Activated T-cell treated with anti-CD3 and anti-CD28 coated beads, Interleukin-2, amount 50 U/mL, for 4 hours (primary cell): ENCODE measurements at places on chromosomes 5 and 9.

DNA sequence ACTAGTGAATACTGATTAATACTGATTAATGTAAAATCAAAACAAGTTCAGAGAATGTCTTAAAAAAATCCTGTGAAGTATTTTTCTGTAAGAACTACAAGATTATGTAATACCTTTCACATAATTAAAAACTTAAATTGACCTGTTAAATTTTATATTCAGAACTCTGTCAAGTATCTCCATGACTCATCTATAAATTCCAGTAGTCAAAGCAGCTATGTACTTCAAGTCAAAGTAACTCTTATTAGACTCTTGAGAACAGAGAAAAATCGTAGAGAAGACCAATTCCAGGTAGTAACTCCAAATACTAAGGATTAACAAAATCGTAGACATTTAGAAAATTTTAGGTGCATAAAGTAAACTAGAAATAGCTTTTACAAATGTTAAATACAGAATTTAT, 77.1 kb downstream of the HOMER1 start:
- no peak for DNase-seq

GRCh38 chr9:72362680-72363139, 2.3 kb downstream of the ZFAND5 start:
- DNase-seq: peak; percentile 35

DNA sequence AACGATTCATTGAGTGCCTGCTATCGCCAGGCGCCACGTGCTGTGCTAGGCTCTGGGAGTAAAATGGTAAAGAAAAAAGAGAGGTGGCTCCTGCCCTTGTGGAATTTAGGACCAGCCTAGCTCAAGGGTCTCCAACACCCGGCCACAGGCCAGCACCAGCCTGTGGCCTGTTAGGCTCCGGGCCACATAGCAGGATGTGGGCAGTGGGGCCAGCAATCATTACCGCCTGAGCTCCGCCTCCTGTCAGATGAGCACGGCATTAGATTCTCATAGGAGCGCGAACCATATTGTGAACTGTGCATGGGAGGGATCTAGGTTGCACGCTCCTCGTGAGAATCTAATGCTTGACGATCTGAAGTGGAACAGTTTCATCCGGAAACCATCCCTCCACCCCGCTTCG, 1.5 kb downstream of the RMRP start:
- no peak for DNase-seq

GRCh38 chr9:112861638-112862555, 28.8 kb downstream of the SLC46A2 start:
- DNase-seq: no peak

- DNase-seq: no peak
Measured at GRCh38 chr5:176350416-176350815, 11.1 kb downstream of the KIAA1191 start.

DNA sequence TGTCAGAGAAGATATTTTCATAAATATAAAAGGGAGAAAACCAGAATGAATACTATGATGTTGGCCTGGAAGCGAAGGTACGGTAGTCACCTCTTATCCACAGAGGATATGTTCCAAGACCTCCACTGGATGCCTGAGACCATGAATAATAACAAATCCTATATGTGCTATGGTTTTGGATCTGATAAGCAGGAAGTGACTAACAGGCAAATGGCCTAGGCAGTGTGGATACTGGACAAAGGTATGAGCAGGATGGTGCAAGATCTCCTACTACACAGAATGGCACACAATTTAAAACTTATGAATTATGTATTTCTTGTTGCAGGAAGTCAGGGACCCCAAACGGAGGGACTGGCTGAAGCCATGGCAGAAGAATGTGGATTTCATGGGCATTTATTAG, 48.2 kb downstream of the ADAMTS12 start:
- DNase-seq: no peak

- DNase-seq: no peak
Measured at GRCh38 chr5:1503241-1504068, 20.3 kb downstream of the LPCAT1 start.

- no peak for DNase-seq
Measured at GRCh38 chr5:86765778-86766502, 148.2 kb downstream of the COX7C start.

DNA sequence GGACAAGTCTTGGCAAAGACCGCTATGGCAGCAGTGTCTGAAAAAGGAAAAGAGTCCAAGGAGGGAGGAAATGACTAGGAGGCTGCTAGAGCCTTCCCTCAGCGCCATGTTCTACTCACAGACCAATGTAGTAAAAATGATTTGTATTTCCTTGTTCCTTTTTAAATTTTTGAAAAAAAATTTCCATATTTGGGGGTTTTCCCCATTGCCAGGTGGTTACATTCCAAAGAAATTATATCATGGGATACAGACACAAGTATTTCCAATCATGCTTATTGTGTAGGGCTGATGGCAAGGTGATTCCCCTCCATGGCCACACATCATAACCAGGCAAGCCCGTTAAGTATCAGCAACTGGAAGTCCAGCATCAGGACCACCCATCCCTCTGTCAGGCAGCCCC, 138.2 kb downstream of the PIP5K1B start:
- DNase-seq: no peak

DNA sequence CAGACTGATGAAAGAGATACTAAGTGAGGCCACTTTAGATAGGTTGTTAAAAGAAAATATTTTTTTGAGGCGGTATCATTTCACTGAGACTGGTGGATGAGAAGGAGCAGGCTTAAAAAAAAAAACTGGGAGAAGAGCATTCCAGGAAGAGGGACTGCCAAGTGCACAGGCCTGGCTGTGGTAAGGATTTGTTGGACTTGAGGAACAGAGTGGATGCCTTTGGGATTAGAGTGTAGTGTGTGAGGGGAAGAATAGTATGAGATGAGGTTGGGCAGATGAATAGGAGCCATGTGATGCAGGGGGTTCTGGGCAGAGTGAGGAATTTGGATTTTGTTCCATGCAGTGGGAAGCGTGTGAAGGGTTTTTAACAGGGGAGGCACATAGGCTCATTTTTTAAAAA, 57.9 kb downstream of the PBX3 start:
- DNase-seq: no peak

- DNase-seq: no peak
Measured at GRCh38 chr9:95920017-95920416, 44.5 kb downstream of the ERCC6L2 start.

DNA sequence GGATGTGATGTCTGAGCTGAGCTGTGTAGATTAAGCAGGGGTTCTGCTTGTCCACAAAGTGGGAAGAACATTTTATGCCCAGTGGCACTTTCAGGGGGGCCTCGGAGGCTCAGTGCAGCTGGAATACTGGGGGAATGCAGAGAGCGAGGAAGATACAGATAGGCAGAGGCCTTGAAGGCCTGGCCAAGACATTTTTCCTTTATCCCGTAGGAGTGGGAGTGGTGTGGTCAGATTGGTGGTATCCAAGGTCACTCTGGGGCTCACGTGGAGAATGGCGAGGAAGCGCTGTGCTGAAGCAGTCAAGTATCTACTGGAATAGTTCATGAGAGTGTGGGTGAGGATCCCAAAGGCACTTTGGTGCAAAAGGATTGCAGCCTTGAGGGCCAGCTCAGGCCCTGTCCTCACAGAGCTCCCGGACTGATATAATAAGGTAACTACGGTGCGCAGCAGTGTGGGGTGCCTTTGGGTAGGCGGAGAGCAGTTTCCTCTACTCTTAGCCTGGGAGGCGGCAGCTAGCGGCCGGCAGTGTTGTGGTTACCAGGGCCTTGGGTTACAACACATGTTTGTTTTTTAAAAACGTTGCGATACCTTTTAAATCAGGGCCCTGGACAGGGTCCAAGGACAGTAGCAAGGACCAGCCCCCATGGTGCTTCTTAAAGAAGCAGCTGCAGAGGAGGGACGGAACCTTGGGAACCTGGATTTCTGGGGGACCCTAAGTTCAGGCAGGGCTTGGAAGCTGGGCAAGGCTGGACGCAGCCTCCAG, 10.8 kb upstream of the CCDC69 start:
- DNase-seq: no peak

DNA sequence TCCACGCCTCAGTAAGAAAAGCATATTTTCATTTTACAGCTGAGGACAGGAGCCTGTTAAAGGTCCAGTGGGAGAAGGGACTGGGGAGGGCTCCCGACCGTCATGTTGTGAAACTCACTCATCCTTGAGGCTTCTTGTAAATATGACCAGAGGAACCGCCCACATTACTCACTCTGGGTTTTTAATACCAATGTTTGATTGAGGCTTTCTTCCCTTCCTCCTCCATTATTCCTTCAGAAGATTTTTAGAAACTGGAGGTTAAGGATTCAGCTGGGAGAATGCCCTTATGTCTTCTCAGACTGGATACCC, 61.4 kb upstream of the GLRX start:
- no peak for DNase-seq

- no peak for DNase-seq
Measured at GRCh38 chr5:91142386-91142785, 240.7 kb downstream of the ARRDC3 start.

GRCh38 chr9:125785248-125785751, 38.1 kb downstream of the PBX3 start:
- DNase-seq: peak; percentile 14
